ENCODE measurements at places on chromosomes 12 and 14. TPM values are rescaled to one million over a fixed set of nuclear protein-coding genes. Genes with fewer than 3 reads are reported as not detected.

GRCh38 chr14:28761438-28762291, 4.9 kb upstream of the FOXG1 start:
- H3K27ac ChIP-seq: no peak overlapping the region
- H3K4me3 ChIP-seq: no peak overlapping the region
- no peak for DNase-seq
- H3K36me3 ChIP-seq: no peaks in the 10 kb centered on the region
- peaks cover 19% of the 10 kb centered on the region for H3K27me3 ChIP-seq

GRCh38 chr14:92677087-92677668, 71.2 kb downstream of the LGMN start:
- no peaks in the 10 kb centered on the region for H3K27me3 ChIP-seq
- no peaks in the 10 kb centered on the region for H3K36me3 ChIP-seq
- H3K4me3 ChIP-seq: no peak overlapping the region
- DNase-seq: no peak
- H3K27ac ChIP-seq: no peak overlapping the region
- H3K4me1 ChIP-seq: no peaks in the 10 kb centered on the region

DNA sequence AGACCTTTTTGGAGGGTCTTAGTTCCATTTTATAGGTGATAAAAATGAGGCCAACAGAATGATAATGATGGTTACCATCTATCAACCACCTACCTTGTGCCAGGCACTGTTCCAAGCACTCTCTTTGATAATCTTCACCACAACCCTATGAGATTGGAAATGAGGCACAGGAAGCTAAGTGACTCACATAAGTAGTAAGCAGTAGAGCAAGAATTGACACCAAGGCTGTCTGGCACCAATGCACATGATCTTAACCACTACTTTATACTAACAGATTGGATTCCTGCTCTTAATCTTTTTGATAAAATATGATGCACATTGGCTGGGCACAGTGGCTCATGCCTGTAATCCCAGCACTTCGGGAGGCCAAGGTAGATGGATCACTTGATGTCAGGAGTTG, 91.4 kb downstream of the DRAM1 start:
- H3K4me1 ChIP-seq: no peaks in the 10 kb centered on the region
- no peaks in the 10 kb centered on the region for H3K36me3 ChIP-seq
- no peak overlapping the region for H3K4me3 ChIP-seq
- DNase-seq: no peak

- no peak for DNase-seq
- no peaks in the 10 kb centered on the region for H3K36me3 ChIP-seq
- H3K27me3 ChIP-seq: no peaks in the 10 kb centered on the region
Observed at GRCh38 chr12:101563212-101563611, 31.6 kb upstream of the MYBPC1 start.

KRT2 gene
- total RNA-seq: not detected

DNA sequence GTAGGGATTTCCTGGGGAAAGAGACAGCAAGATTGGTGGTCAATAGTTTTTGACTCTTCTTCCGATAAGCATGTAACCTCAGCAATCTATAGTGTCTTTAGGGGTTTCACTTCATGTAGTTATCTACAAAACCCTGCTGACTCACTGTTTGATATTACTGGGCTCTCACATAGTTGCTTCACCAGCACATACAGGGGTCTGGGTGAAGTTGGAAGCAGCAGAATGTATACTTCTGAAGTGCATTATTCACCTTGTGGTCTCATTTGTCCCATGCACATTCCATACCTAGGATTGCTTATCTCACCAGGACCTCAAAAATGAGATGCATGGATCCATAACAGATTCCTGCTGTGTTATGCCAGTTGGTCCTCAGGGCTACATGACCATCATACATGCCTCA, 280.0 kb downstream of the LRIG3 start:
- no peak for DNase-seq
- H3K36me3 ChIP-seq: no peaks in the 10 kb centered on the region
- H3K4me1 ChIP-seq: no peaks in the 10 kb centered on the region
- H3K27me3 ChIP-seq: no peaks in the 10 kb centered on the region
- H3K27ac ChIP-seq: no peak overlapping the region

- no peaks in the 10 kb centered on the region for H3K36me3 ChIP-seq
- no peak overlapping the region for H3K27ac ChIP-seq
- peak; percentile 84 for DNase-seq
- H3K4me1 ChIP-seq: no peaks in the 10 kb centered on the region
- no peaks in the 10 kb centered on the region for H3K27me3 ChIP-seq
Observed at GRCh38 chr14:75307700-75308379, 29.2 kb downstream of the FOS start.

GRCh38 chr12:8226355-8226754, 1.1 kb downstream of the FAM90A1 start:
- no peaks in the 10 kb centered on the region for H3K27me3 ChIP-seq
- H3K27ac ChIP-seq: no peak overlapping the region
- no peaks in the 10 kb centered on the region for H3K36me3 ChIP-seq
- no peak overlapping the region for H3K4me3 ChIP-seq
- H3K4me1 ChIP-seq: no peaks in the 10 kb centered on the region
- DNase-seq: no peak

- H3K36me3 ChIP-seq: no peaks in the 10 kb centered on the region
- H3K27ac ChIP-seq: peak overlapping the region; percentile 100
- DNase-seq: peak; percentile 75
Observed at GRCh38 chr12:56687223-56688128, 608 bp downstream of the PTGES3 start.

ETV6 gene
- total RNA-seq: 19.6 TPM

DNA sequence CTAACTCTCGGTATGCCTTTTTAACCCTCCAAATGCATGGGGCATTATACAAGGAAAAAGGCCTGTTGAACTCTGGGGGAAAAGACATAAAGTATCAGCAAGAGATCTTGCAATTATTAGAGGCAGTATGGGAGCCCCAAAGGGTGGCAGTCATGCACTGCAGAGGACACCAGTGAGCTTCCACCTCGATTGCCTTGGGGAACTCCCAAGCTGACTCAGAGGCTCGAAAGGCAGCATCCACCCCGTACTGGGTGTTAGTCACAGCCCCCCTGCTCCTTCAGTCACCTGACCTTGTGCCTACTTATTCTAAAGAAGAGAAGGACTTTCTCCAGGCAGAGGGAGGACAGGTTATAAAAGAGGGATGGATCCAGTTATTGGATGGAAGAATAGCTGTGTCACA, 781.4 kb upstream of the TMEM132C start:
- no peaks in the 10 kb centered on the region for H3K36me3 ChIP-seq
- peaks cover 5% of the 10 kb centered on the region for H3K4me1 ChIP-seq
- H3K27ac ChIP-seq: no peak overlapping the region
- no peak for DNase-seq
- H3K27me3 ChIP-seq: no peaks in the 10 kb centered on the region

- H3K4me1 ChIP-seq: peaks cover 14% of the 10 kb centered on the region
- no peak overlapping the region for H3K27ac ChIP-seq
- no peaks in the 10 kb centered on the region for H3K36me3 ChIP-seq
- no peak overlapping the region for H3K4me3 ChIP-seq
- H3K27me3 ChIP-seq: no peaks in the 10 kb centered on the region
- DNase-seq: no peak
Observed at GRCh38 chr12:106132175-106133135, 6.3 kb downstream of the NUAK1 start.

- no peaks in the 10 kb centered on the region for H3K27me3 ChIP-seq
- H3K4me3 ChIP-seq: no peak overlapping the region
- no peak overlapping the region for H3K27ac ChIP-seq
- H3K36me3 ChIP-seq: no peaks in the 10 kb centered on the region
Observed at GRCh38 chr14:35240231-35240630, 52.0 kb upstream of the PSMA6 start.

- no peak overlapping the region for H3K4me3 ChIP-seq
- peak overlapping the region; percentile 39 for H3K27ac ChIP-seq
- DNase-seq: no peak
- H3K27me3 ChIP-seq: no peaks in the 10 kb centered on the region
Observed at GRCh38 chr14:67704484-67705089, 2.9 kb downstream of the RDH12 start.

DNA sequence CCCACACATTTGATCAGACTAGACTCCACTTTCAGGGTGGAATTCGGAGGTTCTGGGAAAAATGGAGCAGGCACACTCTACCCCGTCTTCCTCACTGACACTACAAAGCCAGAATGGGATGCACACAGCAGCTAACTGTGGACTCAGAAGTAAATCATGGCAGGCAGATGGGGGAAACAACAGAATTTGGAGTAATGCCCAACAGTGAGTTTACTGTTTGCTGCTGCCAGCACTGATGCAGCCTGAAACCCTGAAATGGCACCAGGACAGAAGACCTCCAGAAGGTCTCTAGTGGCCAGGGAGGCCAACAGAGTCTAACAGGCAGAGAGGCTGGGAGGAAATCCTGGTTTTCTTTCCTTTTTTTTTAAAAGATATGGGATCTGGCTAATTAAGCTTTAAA, 24.6 kb downstream of the KCTD10 start:
- H3K27me3 ChIP-seq: no peaks in the 10 kb centered on the region
- no peak for DNase-seq
- H3K4me1 ChIP-seq: no peaks in the 10 kb centered on the region
- peaks cover 60% of the 10 kb centered on the region for H3K36me3 ChIP-seq
- no peak overlapping the region for H3K4me3 ChIP-seq
- H3K27ac ChIP-seq: no peak overlapping the region

- H3K27ac ChIP-seq: peak overlapping the region; percentile 95
- H3K36me3 ChIP-seq: no peaks in the 10 kb centered on the region
- H3K4me1 ChIP-seq: peaks cover 6% of the 10 kb centered on the region
- peak; percentile 96 for DNase-seq
- H3K4me3 ChIP-seq: peak overlapping the region; percentile 70
Observed at GRCh38 chr12:9064815-9065606, 50.7 kb downstream of the A2M start.

- H3K27me3 ChIP-seq: no peaks in the 10 kb centered on the region
- no peaks in the 10 kb centered on the region for H3K36me3 ChIP-seq
- H3K4me1 ChIP-seq: peaks cover 8% of the 10 kb centered on the region
- DNase-seq: no peak
Observed at GRCh38 chr12:128903236-128903635, 50.0 kb downstream of the GLT1D1 start.

KLRB1 gene
- 0.98 TPM for total RNA-seq

- H3K27me3 ChIP-seq: no peaks in the 10 kb centered on the region
- H3K4me3 ChIP-seq: no peak overlapping the region
Observed at GRCh38 chr14:104937694-104938365, 13.2 kb downstream of the PLD4 start.
